ENCODE measurements at places on chromosomes 4 and X. TPM values are rescaled to one million over a fixed set of nuclear protein-coding genes. Genes with fewer than 3 reads are reported as not detected.

- no peak overlapping the region for H3K27ac ChIP-seq
- no peaks in the 10 kb centered on the region for H3K27me3 ChIP-seq
- DNase-seq, result no peak
- H3K4me3 ChIP-seq, result no peak overlapping the region
Observed at GRCh38 chr4:24260133-24260715, 324.1 kb downstream of the DHX15 start.

GRCh38 chr4:118749347-118749988, 64.3 kb downstream of the METTL14 start:
- H3K27me3 ChIP-seq, result no peaks in the 10 kb centered on the region
- no peak for DNase-seq
- H3K27ac ChIP-seq, result peak overlapping the region; percentile 46

The PWWP3B gene
- total RNA-seq, result 11.4 TPM

- no peak overlapping the region for H3K27ac ChIP-seq
- no peak overlapping the region for H3K4me3 ChIP-seq
- H3K36me3 ChIP-seq, result no peaks in the 10 kb centered on the region
- no peaks in the 10 kb centered on the region for H3K27me3 ChIP-seq
- no peak for DNase-seq
- H3K4me1 ChIP-seq, result no peaks in the 10 kb centered on the region
Observed at GRCh38 chrX:39367416-39367815, 566.2 kb downstream of the MID1IP1 start.

Data from tibial nerve (tissue), 4 donors.